ENCODE measurements at places on chromosomes 3 and 15.

GRCh38 chr15:62901909-62902546 is 140.5 kb upstream of the TPM1 start:
- DNase-seq = no peak

- peak; percentile 14 for DNase-seq
Measured at GRCh38 chr15:69225355-69226022, 65.1 kb downstream of the GLCE start.

- no peak for DNase-seq
Measured at GRCh38 chr3:123605789-123606234, 21.0 kb upstream of the HACD2 start.

- no peak for DNase-seq
Measured at GRCh38 chr3:17039594-17039993, 154.8 kb downstream of the PLCL2 start.

- DNase-seq = no peak
Measured at GRCh38 chr3:100912976-100913545, 80.2 kb downstream of the ABI3BP start.

- no peak for DNase-seq
Measured at GRCh38 chr15:91165850-91166249, 65.8 kb downstream of the SV2B start.
